Neural crest cell (in vitro differentiated cells): ENCODE measurements at places on chromosomes 6 and 20.
A peak's percentile ranks its signal among the peaks of the same experiment; 100 is the strongest.

DNA sequence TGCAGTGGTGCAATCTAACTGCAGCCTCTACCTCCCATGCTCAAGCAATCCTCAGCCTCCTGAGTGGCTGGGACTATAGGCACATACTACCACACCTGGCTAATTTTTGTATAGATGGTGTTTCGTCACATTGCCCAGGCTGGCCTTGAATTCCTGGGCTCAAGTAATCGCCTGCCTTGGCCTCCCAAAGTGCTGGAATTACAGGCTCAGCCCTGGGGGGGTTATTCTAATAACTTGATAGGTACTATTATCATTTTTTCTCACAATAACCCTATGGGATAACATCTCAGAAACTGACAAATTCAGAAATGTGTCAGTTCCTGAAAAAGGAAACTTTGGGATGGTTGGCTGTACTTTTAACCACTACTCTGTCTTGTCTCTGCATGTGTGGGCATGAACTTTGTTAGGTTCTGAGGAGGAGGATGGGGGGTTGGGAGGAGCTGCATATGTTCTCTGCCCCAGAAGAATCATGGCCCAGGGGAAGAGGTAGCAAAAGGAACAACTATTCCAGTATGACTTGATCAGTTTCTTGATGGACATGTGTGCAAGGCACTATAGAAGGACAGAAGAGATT, 169.9 kb downstream of the CARMIL1 start:
- no peak for DNase-seq
- peaks cover 17% of the 10 kb centered on the region for H3K4me1 ChIP-seq
- no peak overlapping the region for H3K4me3 ChIP-seq
- H3K27me3 ChIP-seq: no peaks in the 10 kb centered on the region
- H3K27ac ChIP-seq: no peak overlapping the region

- H3K4me1 ChIP-seq: no peaks in the 10 kb centered on the region
- H3K27me3 ChIP-seq: no peaks in the 10 kb centered on the region
- DNase-seq: no peak
- no peak overlapping the region for H3K4me3 ChIP-seq
Observed at GRCh38 chr6:90574610-90575009, 12.3 kb downstream of the MAP3K7 start.

GRCh38 chr6:137975188-137975940, 108.3 kb downstream of the TNFAIP3 start:
- H3K4me3 ChIP-seq: no peak overlapping the region
- H3K27me3 ChIP-seq: no peaks in the 10 kb centered on the region
- no peak for DNase-seq
- peaks cover 4% of the 10 kb centered on the region for H3K4me1 ChIP-seq
- no peak overlapping the region for H3K27ac ChIP-seq
- no peaks in the 10 kb centered on the region for H3K36me3 ChIP-seq

- no peaks in the 10 kb centered on the region for H3K27me3 ChIP-seq
- no peak overlapping the region for H3K27ac ChIP-seq
- no peaks in the 10 kb centered on the region for H3K36me3 ChIP-seq
- no peak overlapping the region for H3K4me3 ChIP-seq
- DNase-seq: no peak
Observed at GRCh38 chr20:33940666-33941065, 53.0 kb upstream of the RALY start.

- H3K27ac ChIP-seq: no peak overlapping the region
- H3K27me3 ChIP-seq: no peaks in the 10 kb centered on the region
- H3K4me1 ChIP-seq: no peaks in the 10 kb centered on the region
- H3K4me3 ChIP-seq: no peak overlapping the region
- H3K36me3 ChIP-seq: no peaks in the 10 kb centered on the region
- DNase-seq: no peak
Observed at GRCh38 chr6:155959898-155960495, 504.4 kb upstream of the NOX3 start.

DNA sequence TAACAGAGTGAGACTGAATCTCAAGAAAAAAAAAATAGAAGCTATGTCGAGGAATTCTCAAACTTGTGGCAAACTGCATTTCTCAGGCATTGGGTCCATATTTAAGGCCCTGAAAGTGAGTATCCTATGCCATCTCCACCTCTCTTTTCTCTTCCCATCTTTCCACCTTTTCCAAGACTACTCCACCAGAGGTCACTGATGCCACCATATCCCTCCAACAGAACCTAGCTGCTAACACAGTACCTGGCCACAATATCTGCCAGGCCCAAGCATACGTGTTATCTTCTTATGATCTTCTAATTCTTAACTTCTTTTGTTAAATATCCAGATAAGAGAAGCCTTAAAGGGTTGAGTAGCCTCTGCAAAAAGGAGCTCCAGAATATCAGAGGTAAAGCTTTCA, 8.2 kb upstream of the ADGRF4 start:
- no peaks in the 10 kb centered on the region for H3K36me3 ChIP-seq
- no peak for DNase-seq
- no peaks in the 10 kb centered on the region for H3K27me3 ChIP-seq
- H3K4me3 ChIP-seq: no peak overlapping the region
- H3K27ac ChIP-seq: no peak overlapping the region

DNA sequence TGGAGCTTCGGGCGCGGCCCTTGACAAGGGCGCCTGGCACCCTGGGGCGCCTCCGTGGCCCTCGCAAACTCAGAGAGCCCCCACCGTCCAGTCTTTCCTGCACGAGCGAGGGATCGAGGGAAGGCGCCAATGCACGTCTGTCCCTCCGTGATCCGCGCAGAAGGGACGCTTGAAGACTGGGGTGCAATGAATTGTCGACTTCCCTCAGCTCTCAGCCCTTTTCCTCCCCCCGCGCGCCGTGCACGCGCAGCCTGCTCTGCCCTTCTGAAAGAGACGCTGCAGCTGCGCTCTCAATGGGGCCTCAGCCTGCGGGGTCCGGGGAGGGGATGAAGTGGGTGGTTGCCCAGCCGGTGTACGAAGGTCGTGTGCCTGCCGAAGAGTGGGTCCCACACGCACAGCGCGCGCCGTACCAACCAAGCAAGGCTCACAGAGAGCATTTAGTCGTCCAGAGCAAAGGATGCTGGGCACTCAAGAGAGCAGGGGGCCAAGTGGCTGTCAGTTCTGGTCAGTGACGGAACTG, 5.5 kb upstream of the SOX4 start:
- H3K27me3 ChIP-seq: no peaks in the 10 kb centered on the region
- peak overlapping the region; percentile 99 for H3K27ac ChIP-seq
- H3K4me3 ChIP-seq: peak overlapping the region; percentile 99
- H3K36me3 ChIP-seq: peaks cover 14% of the 10 kb centered on the region
- H3K4me1 ChIP-seq: peaks cover 19% of the 10 kb centered on the region

GRCh38 chr20:19453862-19454261, 241.4 kb downstream of the SLC24A3 start:
- no peaks in the 10 kb centered on the region for H3K36me3 ChIP-seq
- no peak overlapping the region for H3K27ac ChIP-seq
- no peak for DNase-seq
- peaks cover 10% of the 10 kb centered on the region for H3K27me3 ChIP-seq
- no peaks in the 10 kb centered on the region for H3K4me1 ChIP-seq
- H3K4me3 ChIP-seq: no peak overlapping the region

GRCh38 chr6:12269110-12269509, 21.1 kb upstream of the EDN1 start:
- no peaks in the 10 kb centered on the region for H3K4me1 ChIP-seq
- no peak for DNase-seq
- peaks cover 2% of the 10 kb centered on the region for H3K36me3 ChIP-seq
- no peak overlapping the region for H3K4me3 ChIP-seq

GRCh38 chr20:57809661-57810172, 99.9 kb upstream of the PMEPA1 start:
- no peak for DNase-seq
- no peak overlapping the region for H3K27ac ChIP-seq
- H3K27me3 ChIP-seq: peaks cover 8% of the 10 kb centered on the region
- H3K36me3 ChIP-seq: no peaks in the 10 kb centered on the region
- peaks cover 16% of the 10 kb centered on the region for H3K4me1 ChIP-seq

- H3K36me3 ChIP-seq: no peaks in the 10 kb centered on the region
- no peak overlapping the region for H3K27ac ChIP-seq
- peaks cover 8% of the 10 kb centered on the region for H3K4me1 ChIP-seq
- H3K27me3 ChIP-seq: no peaks in the 10 kb centered on the region
- DNase-seq: no peak
- H3K4me3 ChIP-seq: no peak overlapping the region
Observed at GRCh38 chr6:66230591-66230990, 523.6 kb upstream of the EYS start.

DNA sequence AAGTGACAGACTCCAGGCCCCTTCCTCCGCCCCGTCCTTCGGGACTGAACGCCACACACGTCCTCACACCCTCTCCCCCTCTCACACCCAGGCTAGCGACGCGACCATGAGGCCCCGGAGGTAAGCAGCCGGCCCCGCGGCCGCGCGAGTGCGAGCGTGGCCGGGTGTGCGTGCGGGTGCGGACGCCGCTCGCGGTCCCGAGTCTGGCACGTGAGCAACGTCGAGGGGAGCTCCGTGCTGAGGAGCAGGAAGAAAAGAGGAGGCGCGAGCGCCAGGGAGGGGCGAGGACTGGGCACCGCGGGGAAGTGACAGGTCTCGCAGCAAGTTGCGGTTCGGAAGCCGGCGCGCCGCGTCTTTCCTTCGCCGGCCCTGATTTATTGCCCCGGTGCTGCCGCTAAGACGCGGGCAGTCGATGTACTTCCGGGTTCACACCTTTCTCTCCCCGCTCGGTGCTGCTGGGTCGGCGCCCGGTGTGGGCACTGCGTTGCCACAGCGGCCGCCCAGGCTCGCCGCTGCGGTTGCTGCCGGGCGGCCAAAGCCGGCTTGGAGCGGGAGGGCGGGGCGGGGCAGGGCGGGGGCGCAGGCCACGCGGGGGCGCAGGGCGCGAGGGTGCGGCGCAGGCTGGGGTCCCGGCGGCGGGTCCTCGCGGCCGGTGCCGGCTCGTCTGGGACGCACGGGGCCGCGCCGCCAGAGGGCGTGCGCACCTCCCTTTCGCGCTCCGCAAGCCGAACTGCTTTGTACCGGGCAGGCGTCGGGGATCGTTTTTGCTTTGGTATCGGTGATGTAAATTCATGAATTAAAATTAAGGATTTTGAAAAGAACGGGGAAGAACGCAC, 15.8 kb upstream of the LIN28B start:
- peak overlapping the region; percentile 90 for H3K4me3 ChIP-seq
- no peaks in the 10 kb centered on the region for H3K27me3 ChIP-seq
- peak overlapping the region; percentile 95 for H3K27ac ChIP-seq
- H3K4me1 ChIP-seq: peaks cover 42% of the 10 kb centered on the region
- peaks cover 4% of the 10 kb centered on the region for H3K36me3 ChIP-seq

DNA sequence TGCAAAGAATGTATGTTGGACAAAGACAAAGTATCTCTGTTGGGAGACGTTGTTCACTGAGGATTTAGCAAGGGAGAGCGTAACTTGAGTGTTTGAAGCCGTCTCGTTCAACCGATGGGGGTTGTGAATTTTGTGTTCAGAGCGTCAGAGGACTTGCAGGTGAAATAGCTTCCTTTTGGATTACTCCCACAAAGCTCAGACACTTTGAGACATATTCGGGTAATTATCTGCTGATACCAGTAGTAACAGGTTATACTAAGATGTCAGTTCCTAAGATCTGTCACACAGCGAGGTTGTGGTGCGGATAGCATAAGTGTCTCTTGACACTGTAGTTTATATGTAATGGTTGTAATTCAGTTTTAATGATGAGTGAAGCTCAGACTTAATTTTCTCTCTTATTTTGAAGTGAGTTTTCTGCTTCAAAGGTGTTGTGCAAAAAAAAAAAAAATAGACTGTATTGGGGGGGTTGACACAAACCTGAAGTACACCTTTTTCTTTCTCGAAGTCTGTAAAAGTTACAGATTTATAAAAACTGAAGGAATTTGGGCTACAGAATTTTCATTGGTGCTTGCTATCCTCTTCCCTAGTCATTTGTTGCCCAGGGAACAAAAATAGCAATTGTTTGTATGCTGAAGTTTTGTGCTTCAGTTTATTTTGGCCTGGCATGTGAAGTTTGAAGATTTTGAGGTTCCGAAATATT, 1.7 kb downstream of the ASXL1 start:
- peaks cover 53% of the 10 kb centered on the region for H3K4me1 ChIP-seq
- no peak for DNase-seq
- H3K27me3 ChIP-seq: peaks cover 2% of the 10 kb centered on the region
- peak overlapping the region; percentile 92 for H3K4me3 ChIP-seq
- no peaks in the 10 kb centered on the region for H3K36me3 ChIP-seq

- DNase-seq: no peak
- H3K36me3 ChIP-seq: no peaks in the 10 kb centered on the region
- H3K27me3 ChIP-seq: no peaks in the 10 kb centered on the region
Observed at GRCh38 chr6:98711380-98711779, 123.0 kb upstream of the POU3F2 start.

GRCh38 chr6:41570259-41570615, 24.1 kb downstream of the FOXP4 start:
- no peaks in the 10 kb centered on the region for H3K27me3 ChIP-seq
- peak; percentile 32 for DNase-seq
- peak overlapping the region; percentile 83 for H3K4me3 ChIP-seq
- H3K4me1 ChIP-seq: peaks cover 72% of the 10 kb centered on the region

DNA sequence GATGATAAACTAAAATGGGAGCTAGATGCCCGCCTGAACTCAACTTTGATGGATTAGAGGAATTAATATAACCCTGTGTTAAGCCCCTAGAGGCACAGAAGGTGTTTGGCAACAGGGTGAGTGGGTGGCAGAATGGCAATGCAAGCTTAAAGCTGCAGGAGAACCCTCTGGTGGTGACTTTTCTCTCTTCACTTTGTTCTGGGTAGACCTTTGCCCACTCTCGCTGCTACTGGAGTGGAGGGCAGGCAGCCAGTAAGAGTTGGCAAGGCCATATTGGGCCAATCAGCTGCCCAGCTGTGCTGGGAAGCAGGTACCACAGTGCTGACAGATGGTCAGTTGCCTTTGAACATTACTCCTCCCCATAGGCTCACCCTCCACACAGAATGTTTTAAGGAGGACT, 468.2 kb downstream of the MMUT start:
- H3K27me3 ChIP-seq: no peaks in the 10 kb centered on the region
- H3K36me3 ChIP-seq: no peaks in the 10 kb centered on the region
- no peak overlapping the region for H3K27ac ChIP-seq
- no peak overlapping the region for H3K4me3 ChIP-seq
- H3K4me1 ChIP-seq: no peaks in the 10 kb centered on the region
- DNase-seq: no peak

DNA sequence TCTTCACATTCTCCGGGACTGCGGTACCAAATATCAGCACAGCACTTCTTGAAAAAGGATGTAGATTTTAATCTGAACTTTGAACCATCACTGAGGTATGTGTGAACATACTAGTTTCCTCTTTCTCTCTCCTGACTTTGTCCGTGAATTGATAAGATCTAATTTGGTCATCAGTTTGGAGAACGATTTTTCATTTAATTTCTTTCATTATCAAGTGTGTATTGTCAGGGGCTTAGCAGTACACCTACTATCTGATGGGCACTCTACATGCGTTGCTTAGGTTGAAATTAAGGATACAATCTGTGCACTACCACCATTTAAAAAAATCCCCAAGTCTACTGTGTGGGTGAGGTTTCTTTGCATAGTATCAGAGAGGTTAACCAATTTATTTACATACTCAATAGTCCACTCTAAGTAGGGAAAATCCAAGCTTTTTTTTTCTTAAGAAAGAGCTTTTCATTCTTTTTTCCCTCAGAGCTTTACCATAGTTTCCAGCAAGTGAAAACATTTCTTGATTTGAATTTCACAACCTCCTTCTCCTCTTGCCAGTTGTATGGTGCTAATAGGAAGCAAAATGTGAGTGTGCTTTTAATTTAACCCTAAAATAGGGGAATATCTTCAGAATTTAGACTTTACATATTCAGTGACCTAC, 105.4 kb upstream of the ESR1 start:
- no peak overlapping the region for H3K27ac ChIP-seq
- H3K4me1 ChIP-seq: no peaks in the 10 kb centered on the region
- H3K36me3 ChIP-seq: no peaks in the 10 kb centered on the region
- DNase-seq: no peak
- H3K4me3 ChIP-seq: no peak overlapping the region
